Stimulated activated CD4-positive, alpha-beta T cell treated with anti-CD3 and anti-CD28 coated beads, Interleukin-2, amount 100 ng/mL, for 24 hours (primary cell): ENCODE measurements at places on chromosomes 11 and 22.

- DNase-seq = no peak
These were observed 1515.6 kb downstream of the TBC1D22A start for GRCh38 chr22:48277868-48278581.

GRCh38 chr11:101775033-101775432, 139.8 kb upstream of the CEP126 start:
- DNase-seq = no peak

DNA sequence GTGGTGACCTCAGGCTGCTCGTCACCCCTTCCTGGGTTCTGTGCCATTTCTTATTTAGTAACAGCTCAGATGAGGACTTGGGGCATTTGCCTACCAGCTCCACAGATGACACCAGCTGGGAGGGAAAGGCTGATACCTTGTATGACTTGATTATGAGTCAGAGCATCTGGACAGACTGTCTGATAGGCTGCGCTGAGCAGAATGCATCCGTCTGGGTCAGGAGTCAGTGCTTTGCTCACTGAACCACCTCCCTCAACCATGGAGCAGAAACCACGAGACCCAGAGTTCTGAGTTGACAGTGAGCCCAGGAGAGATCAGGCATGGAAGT, 6.8 kb downstream of the ST14 start:
- DNase-seq = no peak

- no peak for DNase-seq
These were observed 23.2 kb downstream of the NF2 start for GRCh38 chr22:29626497-29627195.

GRCh38 chr11:122163053-122163819, 47.2 kb upstream of the BLID start:
- no peak for DNase-seq

DNA sequence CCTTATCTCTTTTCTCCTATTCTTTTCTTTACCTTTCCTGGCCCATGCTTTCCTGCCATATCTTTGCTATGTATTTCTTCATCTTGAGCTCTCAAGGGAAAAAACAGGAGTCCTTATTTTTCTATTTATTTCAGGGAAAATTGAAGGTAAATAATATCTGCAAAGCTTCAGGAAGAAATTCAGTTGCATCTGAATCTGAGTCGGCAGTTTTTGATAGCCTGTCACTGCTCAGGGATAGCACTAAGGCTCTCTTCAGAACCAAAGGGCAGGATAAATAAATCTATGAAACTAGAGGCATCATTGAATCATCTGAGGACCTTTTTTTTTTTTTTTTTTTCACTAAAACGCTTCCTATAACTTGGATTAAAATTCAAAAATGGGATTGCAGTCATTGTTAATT, 288.9 kb downstream of the TMEM135 start:
- no peak for DNase-seq

DNA sequence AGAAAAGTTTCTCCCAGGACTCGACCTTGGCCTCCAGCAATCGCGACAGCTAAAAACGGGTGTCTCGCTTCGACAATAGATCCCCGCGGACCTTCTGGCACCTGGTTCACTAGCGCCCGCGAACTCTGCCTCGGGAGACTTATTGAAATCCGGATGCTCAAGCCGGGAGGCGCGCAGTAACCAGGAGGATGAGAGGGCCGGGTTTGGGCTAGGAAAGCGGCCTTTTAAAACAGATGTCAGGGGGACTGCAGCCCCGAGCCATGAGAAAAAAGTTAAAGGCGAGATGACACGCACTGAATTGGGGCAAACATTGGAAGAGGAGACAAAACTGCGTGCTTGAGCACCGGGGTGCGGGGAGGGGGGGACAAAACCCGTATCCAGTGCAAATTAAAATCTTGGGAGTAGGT, 637 bp upstream of the ZBTB16 start:
- DNase-seq = no peak
